ENCODE measurements at places on chromosomes 1 and 21.
A peak's percentile ranks its signal among the peaks of the same experiment; 100 is the strongest.

GRCh38 chr1:42418516-42418915 lies 37.3 kb downstream of the ZMYND12 start:
- no peak for DNase-seq

DNA sequence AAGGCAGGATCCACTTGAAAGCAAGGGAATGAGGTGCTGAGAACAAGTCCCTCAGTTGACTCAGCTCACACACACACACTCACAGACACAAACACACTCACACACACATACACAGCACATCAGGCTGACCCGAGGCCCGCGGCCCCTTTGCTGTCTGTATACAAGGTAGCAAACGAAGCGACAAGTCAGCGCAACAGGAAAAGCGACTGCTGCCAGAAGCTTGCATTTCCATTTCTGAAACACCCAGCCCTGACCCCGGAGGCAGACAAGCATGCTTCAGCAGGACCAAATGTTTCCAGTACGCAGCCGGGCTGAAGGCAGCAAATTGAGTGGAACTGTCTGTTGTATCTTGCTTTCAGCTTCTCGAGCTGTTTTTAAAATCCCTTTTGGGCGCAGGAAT lies 501.6 kb downstream of the NPHP4 start:
- no peak for DNase-seq

DNA sequence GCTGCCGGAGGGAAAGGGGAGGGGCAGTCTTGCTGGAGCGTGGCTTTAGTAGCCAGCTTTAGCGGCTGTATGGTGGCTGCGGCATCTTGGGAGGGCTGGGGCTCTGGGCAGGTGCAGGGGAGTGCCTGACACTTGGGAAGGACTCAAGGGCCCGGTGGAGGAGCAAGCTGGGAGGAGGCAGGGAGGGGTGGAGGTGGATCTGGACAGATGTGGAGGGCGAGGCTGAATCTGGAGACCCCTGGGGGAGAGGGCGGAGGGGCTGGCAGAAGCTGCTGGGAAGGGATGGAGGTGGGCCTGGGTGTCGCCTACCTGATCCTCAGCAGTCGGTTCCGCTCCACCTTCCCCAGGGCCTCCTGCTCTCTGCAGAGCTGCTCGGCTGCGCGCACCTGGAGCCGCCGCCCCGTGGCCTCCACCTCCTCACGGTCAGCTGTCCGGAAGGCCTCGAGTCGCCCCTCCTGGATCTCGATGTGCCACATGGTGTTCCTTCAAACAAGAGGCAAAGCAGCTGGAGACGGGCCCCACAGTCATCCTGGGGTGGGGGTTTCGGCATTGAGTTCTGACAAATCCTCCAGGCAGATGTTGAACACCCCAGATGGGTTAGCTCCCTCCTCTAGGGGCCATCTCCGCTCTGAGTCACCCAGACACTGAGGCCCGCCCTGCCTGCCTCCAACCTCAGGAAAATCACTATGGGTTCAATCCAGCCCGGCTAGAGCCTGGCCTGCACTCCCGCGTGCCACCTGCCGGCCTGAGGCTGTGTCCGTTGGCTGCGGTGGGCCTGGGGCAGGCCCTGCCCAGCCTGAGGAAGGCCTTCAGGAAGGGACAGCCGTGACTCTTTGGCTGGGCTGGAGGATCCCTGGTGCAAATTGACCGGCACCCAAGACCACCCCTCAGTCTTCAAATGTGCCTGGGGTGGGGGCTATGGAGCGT lies 29.6 kb downstream of the CFAP74 start:
- no peak for DNase-seq

DNA sequence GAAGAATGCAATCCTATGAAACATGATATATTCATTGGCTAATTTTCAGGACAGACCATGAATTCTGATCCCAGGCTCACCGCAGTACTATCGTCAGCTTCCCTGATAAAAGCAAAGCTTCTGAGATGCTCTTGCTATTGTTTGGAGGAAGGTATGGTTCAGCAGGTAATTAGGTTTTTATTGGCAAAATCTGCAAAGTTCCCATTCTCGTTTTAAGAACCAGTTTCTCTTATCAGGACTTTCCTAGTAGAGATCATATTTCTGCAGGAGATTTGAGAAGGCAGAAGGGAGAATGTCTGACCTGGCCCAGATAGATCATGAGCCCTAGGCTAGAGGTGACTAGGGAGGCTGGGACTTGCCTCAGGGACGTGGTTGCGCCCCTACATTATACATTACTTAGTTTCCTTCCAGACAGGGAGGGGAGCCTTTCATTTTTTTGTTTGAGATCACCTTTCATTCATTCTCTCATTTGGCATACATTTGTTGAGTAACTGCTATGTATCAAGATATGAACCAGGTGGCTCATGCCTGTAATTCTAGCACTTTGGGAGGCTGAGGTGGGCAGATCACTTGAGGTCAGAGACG lies 108.8 kb downstream of the NRIP1 start:
- no peak for DNase-seq

- DNase-seq = no peak
Measured at GRCh38 chr1:244347942-244348341, 103.8 kb downstream of the ADSS2 start.

DNA sequence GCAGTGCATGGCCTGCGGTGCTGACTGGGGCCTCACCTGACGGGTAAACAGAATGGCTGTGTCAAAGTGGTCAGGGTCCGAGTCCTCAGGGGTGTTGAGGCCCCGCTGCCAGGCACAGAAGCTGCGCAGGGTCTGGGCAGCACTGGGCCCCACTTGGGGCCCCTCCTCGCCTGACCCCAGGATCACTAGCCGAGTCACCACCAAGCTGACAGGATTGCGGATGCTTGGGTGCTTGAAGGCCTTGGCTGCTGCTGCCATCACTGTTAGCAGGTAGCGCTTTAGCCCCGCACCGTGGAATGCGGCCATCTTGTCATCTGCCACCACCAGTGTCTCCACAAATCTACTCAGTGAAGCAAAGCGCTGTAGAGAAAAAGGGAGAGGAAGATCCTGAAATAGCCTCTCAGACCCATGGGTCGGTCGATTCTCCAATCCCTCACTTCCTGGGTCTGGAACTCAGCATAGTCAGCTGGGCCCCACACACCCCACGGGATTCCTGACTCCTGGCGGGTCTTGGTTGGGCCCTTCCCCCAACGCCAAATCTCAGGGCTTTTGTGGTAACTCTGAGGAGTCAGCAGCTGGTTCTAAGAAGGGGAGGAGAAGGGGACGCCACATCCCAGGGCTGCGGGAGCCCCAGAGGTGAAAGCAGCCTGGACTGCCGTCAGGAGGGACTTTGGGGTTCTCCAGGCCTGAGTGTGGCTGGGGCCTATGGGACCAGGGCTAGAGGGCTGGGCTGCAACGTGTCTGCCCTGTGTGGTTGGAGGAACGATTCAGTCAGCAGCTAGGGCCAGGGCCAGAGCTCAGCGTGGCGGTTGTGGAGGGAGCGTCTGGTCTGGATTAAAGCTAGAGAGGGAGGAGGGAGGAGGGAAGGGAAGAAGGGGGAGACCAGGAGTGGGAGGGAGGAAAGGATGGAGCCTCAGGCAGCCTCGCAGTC lies 2.1 kb downstream of the ADAMTS4 start:
- no peak for DNase-seq

GRCh38 chr1:98049370-98050135 lies 128.7 kb upstream of the DPYD start:
- DNase-seq = no peak

- peak; percentile 18 for DNase-seq
Measured at GRCh38 chr21:17139696-17140095, 373.1 kb upstream of the CXADR start.

- DNase-seq = no peak
Measured at GRCh38 chr1:64909031-64909430, 57.3 kb downstream of the JAK1 start.

GRCh38 chr1:99737016-99737415 lies 29.4 kb downstream of the FRRS1 start:
- DNase-seq = peak; percentile 71

- DNase-seq = peak; percentile 53
Measured at GRCh38 chr1:193111641-193112090, 6.5 kb upstream of the GLRX2 start.

- DNase-seq = no peak
Measured at GRCh38 chr1:100377590-100378361, 25.5 kb downstream of the CDC14A start.

DNA sequence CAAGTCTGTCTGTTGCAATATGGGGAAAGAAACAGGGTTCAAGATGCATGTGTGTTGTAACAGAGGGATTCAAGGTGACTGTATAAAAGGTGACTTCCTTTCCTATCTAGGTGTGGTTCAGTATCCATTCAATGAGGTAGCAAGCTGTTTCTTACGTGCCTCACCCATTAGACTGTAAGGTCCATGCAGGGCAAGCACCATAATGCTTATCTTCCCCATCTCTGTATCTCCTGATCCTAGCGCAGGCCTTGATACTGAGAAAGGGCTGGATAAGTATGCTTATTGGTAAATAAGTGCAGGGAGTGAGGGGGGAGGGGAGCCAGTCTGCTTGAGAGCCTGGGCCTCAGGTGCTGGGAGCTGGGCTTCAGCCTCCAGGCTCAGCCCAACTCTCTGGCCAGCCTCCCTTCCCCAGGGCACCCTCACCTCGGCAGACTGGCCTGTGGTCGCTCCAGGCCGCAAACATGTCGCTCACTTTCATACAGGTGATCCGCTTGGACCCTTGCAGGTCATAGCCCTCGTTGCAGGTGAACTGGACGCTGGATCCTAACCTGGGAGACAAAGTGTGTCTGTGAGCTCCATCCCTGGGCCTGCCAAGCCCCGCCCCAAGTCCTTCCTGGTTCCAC lies 44.5 kb upstream of the HMGB4 start:
- DNase-seq = no peak

GRCh38 chr21:36913247-36914169 lies 53.0 kb downstream of the HLCS start:
- no peak for DNase-seq

- DNase-seq = no peak
Measured at GRCh38 chr1:168373869-168374268, 93.2 kb downstream of the TBX19 start.

- peak; percentile 87 for DNase-seq
Measured at GRCh38 chr21:25487046-25487594, 120.2 kb downstream of the MRPL39 start.

- no peak for DNase-seq
Measured at GRCh38 chr1:43547538-43548072, 16.9 kb downstream of the PTPRF start.

GRCh38 chr1:29473161-29473855 lies 237.0 kb downstream of the PTPRU start:
- peak; percentile 4 for DNase-seq

- no peak for DNase-seq
Measured at GRCh38 chr1:101344745-101345144, 107.9 kb downstream of the S1PR1 start.

GRCh38 chr1:112528076-112528475 lies 19.3 kb downstream of the WNT2B start:
- no peak for DNase-seq

DNA sequence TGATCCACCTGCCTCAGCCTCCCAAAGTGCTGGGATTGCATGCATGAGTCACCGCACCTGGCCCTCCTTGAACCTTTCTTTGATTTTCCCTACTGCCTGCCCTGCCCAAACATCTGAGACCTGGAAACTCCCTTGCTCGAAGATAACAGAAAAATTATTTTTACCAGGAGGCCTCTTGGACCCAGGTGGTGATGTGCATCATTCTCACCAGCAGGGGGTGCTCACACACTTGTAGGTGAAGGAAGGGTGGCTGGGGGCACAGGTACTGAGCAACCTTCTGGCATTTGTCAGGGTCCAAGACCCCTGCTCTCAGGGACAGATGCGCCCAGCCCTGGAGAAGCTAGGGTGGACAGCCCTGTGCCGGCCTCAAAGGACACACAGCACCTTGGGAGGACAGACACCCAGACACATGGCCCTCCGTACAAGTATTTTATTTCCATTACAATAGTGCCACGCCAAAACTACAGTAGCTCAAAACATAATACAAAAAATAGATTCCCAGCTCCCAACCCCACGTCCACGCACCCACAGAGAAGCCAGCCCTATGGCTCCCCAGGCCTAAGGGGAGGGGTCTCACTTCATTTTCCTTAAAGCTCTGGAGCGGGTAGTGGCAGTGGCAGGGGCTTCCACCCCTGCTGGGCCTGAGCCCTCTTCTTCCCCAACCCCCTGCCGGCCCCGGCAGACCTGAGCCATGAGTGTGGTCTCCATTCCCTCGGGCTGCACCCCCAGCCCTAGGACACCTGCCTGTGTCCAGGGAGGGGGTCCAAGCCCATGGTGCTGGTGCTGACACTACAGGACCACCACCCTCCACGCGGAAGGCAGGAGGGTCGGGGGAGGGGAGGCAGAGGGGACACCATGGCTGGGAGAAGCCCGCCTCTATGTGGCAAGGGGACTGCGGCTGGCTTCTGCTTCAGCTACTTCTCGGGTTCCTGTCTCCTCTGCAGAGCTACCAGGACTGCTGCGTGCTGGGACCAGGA lies 40.4 kb upstream of the EIF4G3 start:
- peak; percentile 81 for DNase-seq

GRCh38 chr1:184507604-184508280 lies 120.9 kb downstream of the C1orf21 start:
- no peak for DNase-seq

DNA sequence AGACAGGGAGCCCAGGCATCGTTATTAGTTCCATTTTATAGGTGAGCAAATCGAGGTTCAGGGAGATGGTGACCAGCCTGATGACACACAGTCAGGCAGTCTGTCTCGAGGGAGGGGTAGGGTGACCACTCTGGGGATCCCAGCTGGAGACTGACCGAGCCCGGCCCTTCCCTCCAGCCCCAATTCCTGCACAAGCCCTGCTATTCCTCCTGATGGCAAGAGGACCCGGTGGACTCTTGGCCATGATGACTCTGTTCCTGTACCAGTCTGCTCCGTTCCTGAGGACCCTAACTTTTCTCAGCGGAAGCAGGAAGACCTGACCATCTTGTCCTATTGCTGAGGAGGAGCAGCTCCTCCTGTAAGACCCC lies 391 bp downstream of the AGT start:
- DNase-seq = no peak

DNA sequence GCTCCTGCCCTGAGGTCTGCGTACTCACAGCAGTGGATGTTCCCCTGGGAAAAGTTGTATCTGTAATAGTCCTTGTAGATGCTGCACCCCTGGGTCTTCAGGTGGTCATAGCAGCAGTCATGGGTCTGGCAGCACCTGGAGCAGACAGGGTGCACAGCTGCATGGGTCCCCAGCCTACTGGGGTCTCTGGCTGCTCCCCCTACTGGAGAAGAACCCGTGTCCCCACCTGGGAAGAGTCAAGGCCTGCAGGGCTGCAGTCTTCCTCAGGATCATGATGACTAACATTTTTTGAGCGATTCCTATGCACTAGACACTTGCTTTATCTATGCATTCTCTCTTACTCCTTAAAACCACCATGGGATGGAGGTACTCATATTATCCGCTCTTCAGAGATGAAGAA lies 3.9 kb downstream of the PLA2G2D start:
- no peak for DNase-seq

- peak; percentile 27 for DNase-seq
Measured at GRCh38 chr1:54253480-54253879, 53.5 kb downstream of the MRPL37 start.
